ENCODE measurements at places on chromosomes 11 and 22.

- DNase-seq, result peak; percentile 31
- no peaks in the 10 kb centered on the region for H3K36me3 ChIP-seq
- H3K27me3 ChIP-seq, result peaks cover 6% of the 10 kb centered on the region
- H3K27ac ChIP-seq, result no peak overlapping the region
- H3K4me1 ChIP-seq, result no peaks in the 10 kb centered on the region
These were observed 105.7 kb upstream of the TMEM45B start for GRCh38 chr11:129709801-129710398.

- H3K36me3 ChIP-seq, result no peaks in the 10 kb centered on the region
- H3K4me3 ChIP-seq, result no peak overlapping the region
- no peak overlapping the region for H3K27ac ChIP-seq
- no peaks in the 10 kb centered on the region for H3K4me1 ChIP-seq
- peaks cover 1% of the 10 kb centered on the region for H3K27me3 ChIP-seq
These were observed 196.1 kb downstream of the GRIK4 start for GRCh38 chr11:120707663-120708062.

DNA sequence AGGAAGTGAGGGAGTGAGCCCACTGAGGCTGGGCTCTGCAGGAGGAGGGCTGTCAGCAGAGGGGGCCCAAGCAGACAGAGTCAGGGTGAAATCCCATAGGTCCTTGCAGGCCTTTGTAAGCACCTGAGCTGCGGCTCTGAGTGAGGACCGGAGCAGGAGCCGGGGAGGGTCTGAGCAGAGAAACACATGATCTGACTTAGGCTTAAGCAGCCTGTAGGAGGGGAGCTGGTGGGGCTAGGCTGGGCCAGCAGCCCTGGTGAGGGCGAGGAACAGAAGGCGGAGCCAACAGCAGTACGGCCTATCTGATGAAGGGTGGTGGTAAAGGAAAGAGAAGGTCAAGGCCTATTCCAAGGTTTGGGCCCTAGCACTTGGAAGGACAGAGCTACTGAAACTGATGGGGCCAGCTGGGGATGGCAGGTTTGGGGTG lies 26.9 kb upstream of the CBX7 start:
- H3K36me3 ChIP-seq, result no peaks in the 10 kb centered on the region
- no peak overlapping the region for H3K4me3 ChIP-seq
- peaks cover 19% of the 10 kb centered on the region for H3K4me1 ChIP-seq
- H3K27ac ChIP-seq, result no peak overlapping the region
- no peak for DNase-seq
- peaks cover 12% of the 10 kb centered on the region for H3K27me3 ChIP-seq

DNA sequence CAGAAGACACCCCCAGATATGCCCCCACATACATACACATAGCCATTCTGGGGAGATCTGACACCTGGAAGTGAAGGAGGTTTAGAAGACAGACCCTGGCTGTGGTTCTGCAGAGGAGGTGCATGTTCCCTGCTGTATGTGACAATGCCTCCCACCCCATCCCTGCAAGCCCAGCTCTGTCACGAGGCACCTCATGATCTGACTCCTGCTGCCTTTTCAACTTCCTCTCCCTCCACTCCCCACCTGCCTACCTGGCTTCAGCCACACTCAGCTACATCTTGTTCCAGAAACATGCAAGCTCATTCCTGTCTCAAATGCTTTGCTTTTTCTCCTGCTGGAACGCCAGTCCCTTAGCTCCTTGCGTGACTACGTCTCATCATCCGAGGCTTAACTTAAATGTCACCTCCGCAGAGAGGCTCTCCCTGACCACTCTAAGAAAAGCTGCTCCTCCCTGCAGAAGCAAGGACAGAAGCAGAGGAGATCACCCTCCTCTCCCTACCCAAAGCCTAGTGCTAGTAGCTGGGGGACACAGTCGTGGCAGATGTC lies 114.5 kb downstream of the FEZ1 start:
- H3K4me1 ChIP-seq, result no peaks in the 10 kb centered on the region
- no peak overlapping the region for H3K4me3 ChIP-seq
- DNase-seq, result no peak
- H3K27ac ChIP-seq, result no peak overlapping the region
- no peaks in the 10 kb centered on the region for H3K36me3 ChIP-seq

GRCh38 chr11:127789927-127790326 lies 789.4 kb upstream of the KIRREL3 start:
- DNase-seq, result no peak
- no peak overlapping the region for H3K27ac ChIP-seq
- no peaks in the 10 kb centered on the region for H3K36me3 ChIP-seq
- H3K27me3 ChIP-seq, result no peaks in the 10 kb centered on the region
- H3K4me1 ChIP-seq, result no peaks in the 10 kb centered on the region
- no peak overlapping the region for H3K4me3 ChIP-seq

- H3K4me1 ChIP-seq, result no peaks in the 10 kb centered on the region
- peaks cover 35% of the 10 kb centered on the region for H3K36me3 ChIP-seq
- no peaks in the 10 kb centered on the region for H3K27me3 ChIP-seq
- no peak overlapping the region for H3K27ac ChIP-seq
- no peak for DNase-seq
These were observed 102.6 kb downstream of the TBC1D22A start for GRCh38 chr22:46865052-46865434.

DNA sequence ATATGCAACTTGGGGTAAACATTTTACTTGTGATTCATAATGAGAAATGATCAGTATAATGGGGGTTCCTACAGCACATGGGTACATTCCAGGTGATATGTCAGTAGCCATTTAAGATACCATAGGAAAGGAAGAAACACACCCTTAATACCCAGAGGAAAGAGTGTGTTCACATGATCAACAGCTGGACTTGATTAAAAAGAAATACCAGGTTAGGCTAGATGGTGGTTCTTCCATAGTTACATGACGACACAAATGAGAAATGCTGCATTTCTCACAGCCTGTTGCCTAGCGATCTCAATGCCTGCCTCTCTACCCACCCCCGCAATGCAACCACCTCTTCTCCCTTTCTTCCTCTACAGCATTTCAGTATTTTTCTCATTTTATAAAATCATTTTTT lies 96.8 kb downstream of the TTC28 start:
- no peaks in the 10 kb centered on the region for H3K36me3 ChIP-seq
- H3K27ac ChIP-seq, result no peak overlapping the region
- no peak for DNase-seq

- DNase-seq, result no peak
- no peaks in the 10 kb centered on the region for H3K4me1 ChIP-seq
- no peak overlapping the region for H3K4me3 ChIP-seq
- H3K27ac ChIP-seq, result no peak overlapping the region
- no peaks in the 10 kb centered on the region for H3K36me3 ChIP-seq
These were observed 791.1 kb downstream of the NTM start for GRCh38 chr11:132161403-132162078.

GRCh38 chr11:124657904-124658303 lies 15.6 kb downstream of the SIAE start:
- H3K4me3 ChIP-seq, result no peak overlapping the region
- DNase-seq, result no peak
- no peaks in the 10 kb centered on the region for H3K4me1 ChIP-seq
- H3K27ac ChIP-seq, result no peak overlapping the region
- H3K36me3 ChIP-seq, result no peaks in the 10 kb centered on the region
- H3K27me3 ChIP-seq, result no peaks in the 10 kb centered on the region

Data from activated CD8-positive, alpha-beta memory T cell treated with anti-CD3 and anti-CD28 coated beads, Interleukin-2, amount 10 ng/mL, durations not matched to agents 7 days and 5 days (primary cell).